Stimulated activated CD8-positive, alpha-beta memory T cell treated with anti-CD3 and anti-CD28 coated beads, Interleukin-15, amount 100 ng/mL, for 1 hour (primary cell): ENCODE measurements at places on chromosomes 6 and 20.

- DNase-seq = no peak
Measured at GRCh38 chr6:104632588-104632987, 227.1 kb downstream of the HACE1 start.

DNA sequence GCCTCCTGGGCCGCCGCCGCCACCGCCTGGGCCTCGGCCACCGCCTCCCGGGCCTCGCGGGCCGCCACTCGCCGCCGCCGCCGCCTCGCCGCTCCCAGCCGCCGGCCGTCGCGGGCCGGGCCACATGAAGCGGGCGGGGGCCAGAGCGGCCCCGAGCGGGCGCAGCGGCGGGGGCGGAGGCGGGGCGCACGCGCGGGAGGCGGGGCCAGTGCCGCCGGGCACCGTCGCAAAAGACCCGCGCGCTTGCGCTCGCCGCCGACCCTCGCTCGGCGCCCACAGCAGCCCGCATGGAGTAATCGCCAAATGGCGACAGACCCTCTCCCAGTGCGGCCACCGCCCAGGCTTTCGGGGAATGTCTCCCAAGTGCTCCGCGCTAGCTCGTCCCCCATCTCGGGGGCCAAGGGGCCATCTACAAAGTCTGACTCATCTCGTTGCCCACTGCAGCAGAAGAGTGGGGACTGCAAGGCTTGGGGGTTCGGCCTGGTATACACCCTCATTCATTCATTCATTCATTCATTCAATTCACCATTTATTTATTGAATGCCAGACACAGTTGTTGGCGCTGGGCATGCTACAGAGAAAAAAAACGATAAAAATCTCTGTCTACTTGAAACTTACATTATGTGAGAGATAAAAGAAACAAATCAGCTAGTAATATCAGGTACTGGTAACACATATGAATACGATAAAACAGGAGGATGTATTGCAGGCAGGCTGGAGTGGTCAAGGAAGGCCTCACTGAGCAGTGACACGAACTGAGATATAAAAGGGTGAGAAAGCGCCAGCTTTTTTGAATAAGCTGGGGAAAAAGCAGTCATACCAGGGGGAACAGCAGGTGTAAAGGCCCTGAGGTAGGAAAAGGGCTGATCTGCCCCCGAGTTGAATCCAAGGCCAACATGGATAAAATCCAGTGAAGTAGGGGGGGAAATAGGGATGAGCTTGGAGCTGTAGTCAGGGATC, at the start of gene B4GALT5:
Gene B4GALT5, minus strand, starts transcription at position 126 of the 960 bp plus-strand sequence. CDS start 188 bp downstream, outside the sequence.
- DNase-seq = peak; percentile 25

GRCh38 chr6:12116264-12116800, 104.2 kb downstream of the HIVEP1 start:
- DNase-seq = no peak

- DNase-seq = no peak
Measured at GRCh38 chr20:47019121-47019824, 124.6 kb downstream of the EYA2 start.

DNA sequence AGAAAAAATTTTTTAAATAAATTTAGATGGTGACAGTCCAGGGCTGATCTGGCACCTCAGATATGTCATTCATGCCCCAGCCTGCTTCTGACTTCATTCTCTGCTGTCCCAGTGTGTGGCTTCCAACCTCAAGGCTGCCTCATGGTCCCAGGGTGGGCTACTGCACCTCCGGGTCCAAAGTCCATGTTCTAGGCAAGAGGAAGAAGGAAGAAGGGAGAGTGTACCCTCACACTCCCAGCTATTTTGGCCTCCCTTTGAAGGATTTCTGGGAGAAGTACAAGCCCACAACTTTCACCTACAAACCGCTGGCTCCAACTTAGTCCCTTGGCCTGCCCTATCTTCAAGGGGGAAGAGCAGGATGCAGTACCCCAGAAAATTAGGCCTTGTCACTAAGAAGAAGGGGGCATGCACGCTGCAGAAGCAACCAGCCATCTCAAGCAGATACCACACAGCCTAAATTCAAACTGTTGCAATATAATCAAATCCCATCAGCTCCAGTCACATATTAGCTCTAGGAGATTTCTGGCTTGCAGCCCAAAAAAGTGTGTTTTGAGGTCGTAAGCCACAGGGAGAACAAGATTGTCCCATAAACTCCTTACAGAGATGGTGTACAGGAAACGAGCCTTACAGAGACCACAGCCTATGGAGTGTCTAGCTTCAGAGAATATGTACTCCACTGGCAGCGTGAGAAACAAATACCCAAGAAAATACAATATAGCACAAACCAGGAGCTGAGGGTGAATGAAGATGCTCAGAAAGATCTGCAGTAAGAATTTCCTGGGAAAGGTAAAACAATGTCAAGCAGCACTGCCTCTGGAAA, 906 bp upstream of the BTN3A2 start:
- DNase-seq = no peak

DNA sequence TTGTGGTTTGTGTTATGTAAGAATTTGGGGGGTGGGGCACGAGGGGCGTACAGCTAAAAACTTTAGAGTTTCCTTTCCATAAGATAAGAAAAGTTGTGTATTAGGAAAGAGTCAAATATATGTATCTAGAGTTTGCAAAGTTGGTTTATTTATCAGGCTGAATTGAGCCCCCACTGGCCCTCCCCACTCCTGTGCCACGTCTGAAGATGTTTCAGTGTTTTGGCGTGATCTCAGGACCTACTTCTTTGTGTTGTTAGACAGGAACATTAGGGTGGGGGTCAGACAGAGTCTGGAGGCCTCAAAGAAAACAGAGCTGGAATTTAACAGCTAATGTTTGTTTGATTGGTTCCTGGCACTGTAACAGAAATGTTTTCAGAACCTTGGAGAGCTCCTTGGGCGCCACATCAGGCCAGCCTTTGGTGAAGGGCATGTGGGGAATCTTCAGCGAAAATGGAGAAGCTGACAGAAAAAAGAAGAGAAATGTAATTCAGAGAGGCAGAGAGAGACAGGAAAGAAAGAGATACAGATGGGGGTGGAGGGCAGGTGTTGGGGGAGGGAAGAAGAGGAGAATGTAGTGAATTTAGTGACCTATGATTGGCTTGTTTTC, 674 bp downstream of the NRSN1 start:
- DNase-seq = no peak

- no peak for DNase-seq
Measured at GRCh38 chr20:52012079-52012478, 179.5 kb downstream of the ZFP64 start.

DNA sequence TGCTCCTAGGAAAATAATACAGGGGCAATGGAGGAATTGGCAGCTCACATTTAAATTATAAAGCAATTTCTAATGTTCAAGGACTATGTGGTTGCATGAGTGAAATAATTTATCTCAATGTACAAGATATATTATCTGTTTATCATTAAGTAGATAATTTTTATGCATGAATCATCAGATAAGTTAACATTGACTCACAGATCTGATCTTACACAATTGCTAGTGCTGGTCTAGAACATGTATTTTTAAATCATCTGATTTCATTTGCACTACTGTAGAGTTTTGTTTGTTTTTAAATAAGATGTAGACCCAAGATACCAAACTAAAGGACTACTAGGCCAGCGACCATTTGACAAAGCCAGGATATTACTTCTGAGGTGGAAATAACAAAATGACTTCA, 199.2 kb downstream of the BMP2 start:
- no peak for DNase-seq

- DNase-seq = no peak
Measured at GRCh38 chr6:41723530-41724227, 11.7 kb downstream of the TFEB start.

- DNase-seq = no peak
Measured at GRCh38 chr6:111361648-111362047, 121.4 kb downstream of the REV3L start.

GRCh38 chr20:63037669-63038268, 31.0 kb upstream of the BHLHE23 start:
- no peak for DNase-seq

GRCh38 chr6:136365776-136366354, 76.2 kb upstream of the BCLAF1 start:
- no peak for DNase-seq

- DNase-seq = no peak
Measured at GRCh38 chr6:116631379-116631990, 15.2 kb downstream of the RSPH4A start.
